CD4-positive, alpha-beta T cell treated with Interleukin-21 for 1 hour (primary cell): ENCODE measurements at places on chromosomes 5 and 9.

DNA sequence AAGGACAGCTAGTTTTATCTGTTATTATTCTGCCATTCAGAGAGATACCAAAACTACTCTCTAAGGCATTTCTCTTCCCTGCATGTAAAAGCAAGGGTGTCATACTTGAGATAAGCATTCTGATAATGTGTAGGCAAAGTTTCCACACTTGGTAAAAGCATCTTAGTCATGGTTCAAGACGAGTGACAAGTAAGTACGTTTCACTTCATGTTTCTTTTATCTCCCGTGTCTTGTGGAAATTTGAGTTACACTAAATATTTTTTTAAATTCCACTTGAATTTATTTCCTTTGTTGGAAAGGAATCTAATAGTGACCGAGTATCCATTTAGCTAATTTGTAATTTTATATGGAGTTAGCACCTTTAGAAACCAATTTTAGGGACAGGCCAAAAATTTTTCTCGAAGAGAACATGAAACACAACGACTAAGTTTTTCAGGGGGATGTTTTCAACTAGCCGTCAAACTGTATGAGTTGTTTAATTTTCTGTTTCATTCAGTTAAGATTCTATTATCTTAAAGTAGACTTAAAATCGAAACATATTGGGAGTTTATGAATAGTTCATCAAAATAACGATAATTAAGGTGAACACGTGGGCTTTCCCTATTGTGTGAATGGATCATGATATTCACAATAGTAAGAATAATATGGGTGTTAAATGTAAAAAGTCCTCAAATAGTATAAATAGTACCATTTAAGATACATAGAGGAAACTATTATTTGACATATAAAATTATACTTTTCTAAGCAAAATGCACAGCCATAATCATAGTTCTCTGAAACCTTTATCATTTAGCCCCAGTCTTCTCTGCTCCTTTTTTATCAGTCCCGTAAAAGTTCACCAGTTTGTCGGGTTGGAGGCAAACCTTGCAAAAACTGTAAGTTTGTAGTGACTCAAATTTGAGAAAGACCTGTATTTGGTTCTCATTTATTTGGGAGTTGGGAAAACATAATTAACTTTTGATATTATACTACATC is 1.6 kb downstream of the RFESD start:
- no peak for DNase-seq

- no peak for DNase-seq
These were observed 35.2 kb upstream of the IL7R start for GRCh38 chr5:35821513-35821912.

- DNase-seq = no peak
These were observed 49.9 kb upstream of the IL13 start for GRCh38 chr5:132608107-132608506.

DNA sequence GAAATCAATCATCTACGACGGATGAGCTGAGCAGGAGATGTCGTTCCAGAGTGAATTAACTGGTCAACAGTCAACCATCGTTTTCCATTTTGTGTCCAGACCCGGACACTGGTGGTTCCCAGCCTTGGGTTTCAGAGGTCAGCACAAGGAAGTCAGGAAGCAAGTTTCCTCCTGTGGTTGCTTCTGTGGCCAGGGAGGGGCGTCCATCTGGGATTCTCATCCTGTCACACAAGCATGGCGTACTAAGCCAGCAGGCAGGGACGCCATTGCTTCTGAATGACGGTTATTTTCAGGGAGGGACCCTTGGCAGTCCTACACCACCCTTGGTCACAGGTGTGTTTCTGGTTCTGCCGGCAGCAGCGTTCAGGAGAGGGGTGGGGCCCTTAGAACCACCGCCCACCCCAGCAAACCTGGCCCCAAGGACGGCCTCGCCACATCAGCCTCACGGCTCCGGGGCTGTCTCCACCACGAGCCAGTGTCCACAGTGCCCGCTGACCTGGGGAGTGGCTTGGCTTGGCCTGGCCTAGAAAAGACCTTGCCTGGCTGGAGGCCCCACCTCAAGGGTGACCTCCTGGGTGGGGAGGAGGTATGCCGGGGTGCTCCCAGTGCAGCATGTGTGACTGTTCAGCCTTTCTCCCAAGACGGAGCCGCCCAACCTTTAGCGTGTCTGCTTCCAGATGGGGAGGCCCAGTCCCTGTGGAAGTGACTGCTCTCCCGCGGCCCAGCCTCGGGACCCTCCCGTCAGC is 25.2 kb downstream of the NDUFS6 start:
- DNase-seq = no peak

DNA sequence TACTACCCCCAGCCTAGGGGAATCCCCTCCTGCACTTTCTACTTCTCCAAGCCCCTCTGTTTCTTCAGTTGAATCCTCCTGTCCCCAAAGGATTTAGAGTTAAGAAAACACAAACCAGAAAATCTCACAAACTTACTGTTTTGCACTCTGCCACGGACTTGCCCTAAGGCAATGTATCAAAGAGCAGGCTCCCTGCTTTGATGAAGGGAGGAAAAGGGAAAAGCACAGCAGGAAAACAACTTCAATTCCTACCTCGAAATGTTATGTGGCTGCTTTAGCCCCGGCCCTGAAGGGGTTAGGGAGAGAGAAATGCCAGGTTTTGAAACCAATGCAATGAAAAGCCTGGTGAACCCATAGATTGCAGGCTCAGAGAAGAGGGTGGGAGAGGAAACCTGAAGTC is 254.7 kb downstream of the MAN2A1 start:
- no peak for DNase-seq

GRCh38 chr5:55857247-55857640 is 6.1 kb downstream of the IL31RA start:
- no peak for DNase-seq

GRCh38 chr5:150513375-150514309 is 5.7 kb downstream of the NDST1 start:
- no peak for DNase-seq

DNA sequence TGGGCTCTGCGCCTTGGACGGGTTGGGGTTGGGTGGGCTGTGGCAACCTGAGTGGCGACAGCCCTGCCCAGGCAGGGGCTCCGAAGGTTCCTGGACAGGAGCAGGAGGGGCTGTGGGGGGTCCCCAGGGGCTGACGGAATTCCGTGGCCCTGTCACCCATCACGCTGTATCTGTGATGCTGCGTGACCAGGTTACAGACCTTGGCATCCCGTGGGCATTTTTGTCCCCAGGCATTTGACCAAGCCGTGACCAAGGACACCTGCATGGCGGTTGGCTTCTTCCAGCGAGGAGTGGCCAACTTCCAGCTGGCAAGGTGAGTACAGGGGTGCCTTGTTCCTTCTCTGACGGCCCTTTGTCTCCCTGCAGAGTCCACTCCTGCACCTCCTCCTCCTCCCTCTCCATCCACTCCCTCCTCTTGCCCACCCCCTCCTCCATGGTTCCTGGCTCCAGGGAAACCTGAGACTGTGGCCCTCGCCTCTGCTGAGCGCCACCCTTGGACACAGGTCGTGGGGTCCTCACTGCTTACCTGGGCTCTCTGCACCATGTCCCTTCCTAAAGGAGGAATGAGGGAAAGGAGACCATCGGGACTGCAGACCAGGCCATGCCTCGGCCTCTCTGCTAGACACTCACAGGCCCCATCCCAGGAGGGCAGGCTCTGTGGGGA is 3.0 kb downstream of the NOXA1 start:
- DNase-seq = no peak

- no peak for DNase-seq
These were observed 312.1 kb upstream of the EFNA5 start for GRCh38 chr5:107982703-107983425.

- DNase-seq = no peak
These were observed 521.9 kb downstream of the PDE4D start for GRCh38 chr5:59371525-59372127.

GRCh38 chr5:89283728-89284493 is 400.9 kb upstream of the MEF2C start:
- DNase-seq = no peak

- no peak for DNase-seq
These were observed 57.1 kb downstream of the GALNT12 start for GRCh38 chr9:98864281-98865174.

GRCh38 chr5:37088009-37088408 is 161.2 kb downstream of the CPLANE1 start:
- DNase-seq = no peak

DNA sequence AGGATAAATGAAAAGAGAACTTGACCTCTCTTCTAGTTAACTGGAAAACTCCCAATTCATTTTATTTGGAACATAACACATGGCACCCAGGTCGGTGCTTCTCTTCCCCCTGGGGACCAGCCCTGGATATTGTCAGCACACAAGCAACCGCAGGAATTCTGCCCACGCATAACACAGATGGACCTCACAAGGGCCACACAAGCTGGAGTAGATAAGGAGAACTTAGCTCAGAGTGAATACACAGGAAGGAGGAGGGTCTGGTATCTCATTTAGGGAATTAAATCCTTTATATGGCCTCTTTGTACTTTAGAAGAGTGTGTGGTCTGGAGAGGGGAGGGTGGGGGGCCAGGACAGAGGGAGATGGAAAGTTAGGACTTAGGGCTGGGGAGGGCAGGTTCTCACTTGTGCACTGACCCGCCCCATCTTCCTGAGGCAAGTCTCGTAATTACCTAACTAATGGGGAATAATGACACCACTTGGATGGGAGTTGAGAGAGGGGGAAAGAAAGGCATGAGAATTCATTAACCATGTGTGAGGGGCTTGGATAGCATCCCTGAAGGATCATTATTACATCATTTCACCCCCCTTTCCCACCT is 341.2 kb upstream of the WWC1 start:
- DNase-seq = no peak

DNA sequence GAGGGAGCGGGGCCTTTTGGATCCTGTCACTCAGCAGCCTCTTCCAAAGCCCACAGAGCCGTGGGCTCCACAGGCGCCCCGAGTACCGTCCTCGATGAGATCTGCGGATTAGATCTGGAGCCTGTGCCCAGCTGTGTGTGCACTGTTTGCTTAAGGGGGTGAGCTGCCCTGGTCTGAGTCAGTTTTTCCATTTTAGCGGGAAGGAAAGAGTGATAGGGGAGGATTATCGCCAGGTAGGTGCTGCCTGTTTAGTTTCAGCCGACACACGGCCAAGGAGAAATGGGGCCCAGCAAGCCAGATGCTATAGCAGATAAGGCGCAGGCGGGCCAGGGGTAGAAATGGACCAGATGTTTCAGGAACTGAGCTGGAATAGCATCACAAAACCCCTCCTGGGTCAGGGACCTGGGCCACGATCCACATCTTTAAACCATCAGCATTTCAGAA is 18.1 kb downstream of the COL5A1 start:
- DNase-seq = no peak

DNA sequence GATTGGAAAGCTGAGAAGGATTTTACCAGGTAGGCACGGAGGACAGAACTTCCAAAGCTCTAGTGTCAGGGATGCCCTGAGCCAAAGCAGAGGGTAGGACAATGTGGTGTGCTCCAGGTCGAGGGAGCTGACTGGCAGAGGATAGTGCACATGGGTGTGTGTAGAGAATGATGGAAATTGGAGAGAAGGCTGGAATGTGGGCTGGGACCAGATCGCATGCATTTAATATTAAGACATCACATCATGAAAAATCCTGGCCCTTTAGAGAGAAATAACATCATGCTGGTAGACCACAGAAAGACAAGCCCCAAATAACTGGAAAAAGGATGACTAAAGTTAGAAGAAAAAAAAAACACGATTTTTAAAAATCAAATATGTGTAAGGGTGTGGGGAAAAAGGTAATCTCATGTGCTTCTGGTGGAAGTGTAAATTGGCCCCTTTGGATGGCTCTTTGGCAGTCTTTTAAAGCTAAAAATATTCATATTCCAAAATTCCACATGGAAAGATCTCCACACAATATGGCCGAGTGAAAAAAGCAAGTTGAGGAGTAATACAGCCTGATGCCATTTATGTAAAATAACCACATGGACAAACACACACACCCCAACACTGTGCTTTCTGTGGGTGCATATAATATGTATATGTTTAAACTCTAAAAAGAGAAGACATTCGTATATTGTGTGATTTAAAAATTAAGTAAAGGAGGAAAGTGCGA is 67.0 kb upstream of the TGFBR1 start:
- no peak for DNase-seq

DNA sequence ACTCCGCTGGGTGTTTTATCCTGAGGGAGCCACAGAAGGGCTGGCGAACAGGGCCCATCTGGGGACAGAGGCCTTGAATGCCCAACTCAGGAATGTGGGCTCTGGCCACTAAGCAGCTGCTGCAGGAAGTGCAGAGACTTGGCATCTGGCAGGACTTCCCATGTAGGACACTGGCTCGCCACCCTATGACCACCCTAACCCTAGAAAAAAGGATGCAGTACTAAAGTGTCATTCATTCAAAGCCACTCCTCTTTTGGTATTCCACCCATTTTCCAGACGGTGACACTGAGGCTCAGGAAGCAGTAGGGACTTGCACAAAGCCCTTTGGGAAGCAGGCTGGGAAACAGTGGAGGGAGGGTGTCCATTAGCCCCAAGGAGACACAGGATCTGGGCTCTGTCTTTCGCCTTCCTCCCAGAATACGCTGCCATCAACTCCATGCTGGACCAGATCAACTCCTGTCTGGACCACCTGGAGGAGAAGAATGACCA is 3.0 kb downstream of the BBLN start:
- no peak for DNase-seq

DNA sequence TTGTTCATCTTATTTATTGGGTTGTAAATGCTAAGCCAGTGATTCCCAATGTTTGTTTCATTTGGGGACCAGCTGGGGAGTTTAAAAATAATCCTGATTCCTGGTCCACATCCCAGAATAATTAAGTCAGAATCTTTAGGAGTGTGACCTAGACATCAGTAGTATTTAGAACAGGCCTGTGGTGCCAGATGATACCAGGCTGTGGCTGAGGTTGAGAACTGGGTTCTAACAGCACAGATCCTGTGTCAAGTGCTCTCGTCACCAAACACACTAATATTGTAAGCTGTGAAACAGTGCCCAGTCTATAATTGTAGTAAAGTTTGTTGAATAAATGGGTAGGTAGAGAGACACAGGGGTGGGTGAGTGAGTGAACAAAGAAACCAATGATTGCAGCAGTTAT is 172.1 kb upstream of the PPP1R2B start:
- DNase-seq = no peak

DNA sequence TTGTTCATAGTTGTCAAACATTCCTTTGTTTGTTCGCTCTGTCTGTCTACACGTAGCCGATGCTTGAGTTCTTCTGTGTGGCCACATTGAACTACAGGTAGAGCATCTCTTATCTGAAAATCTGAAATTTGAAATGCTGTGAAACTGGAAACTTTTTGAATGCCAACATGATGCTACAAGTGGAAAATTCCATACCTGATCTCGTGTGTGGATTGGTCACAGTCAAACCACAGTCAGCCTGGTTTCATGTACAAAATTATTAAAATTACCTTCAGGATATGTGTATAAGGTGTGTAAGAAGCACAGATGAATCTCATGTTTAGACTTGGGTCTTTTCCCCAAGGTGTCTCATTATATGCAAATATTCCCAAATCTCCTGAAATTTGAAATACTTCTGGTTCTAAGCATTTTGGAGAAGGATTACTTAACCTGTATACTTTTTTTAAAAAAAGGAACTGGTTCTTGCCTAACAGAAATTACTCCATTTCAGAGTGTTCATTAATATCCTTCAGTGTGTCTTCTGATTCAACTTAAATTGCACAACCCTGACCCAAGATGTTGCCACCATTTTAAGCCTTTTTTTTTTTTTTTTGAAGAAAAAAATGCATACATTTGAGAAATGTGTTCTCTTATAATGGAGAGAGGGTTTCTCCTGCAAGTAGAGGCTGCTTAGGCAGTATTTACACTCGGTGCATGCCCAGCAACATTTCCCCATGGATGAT is 254.3 kb downstream of the MAST4 start:
- no peak for DNase-seq
